ENCODE measurements at places on chromosomes 16 and 17.
A peak's percentile ranks its signal among the peaks of the same experiment; 100 is the strongest.

GRCh38 chr16:4245077-4245791 is 3.4 kb upstream of the SRL start:
- DNase-seq = no peak

- peak; percentile 86 for DNase-seq
These were observed at the start of gene FZD2 for GRCh38 chr17:44556832-44557606. Gene FZD2 (plus strand): TSS chr17:44557484. CDS start chr17:44557689, 205 bp downstream.

GRCh38 chr17:48378708-48379392 is 51.2 kb downstream of the SKAP1 start:
- DNase-seq = no peak

DNA sequence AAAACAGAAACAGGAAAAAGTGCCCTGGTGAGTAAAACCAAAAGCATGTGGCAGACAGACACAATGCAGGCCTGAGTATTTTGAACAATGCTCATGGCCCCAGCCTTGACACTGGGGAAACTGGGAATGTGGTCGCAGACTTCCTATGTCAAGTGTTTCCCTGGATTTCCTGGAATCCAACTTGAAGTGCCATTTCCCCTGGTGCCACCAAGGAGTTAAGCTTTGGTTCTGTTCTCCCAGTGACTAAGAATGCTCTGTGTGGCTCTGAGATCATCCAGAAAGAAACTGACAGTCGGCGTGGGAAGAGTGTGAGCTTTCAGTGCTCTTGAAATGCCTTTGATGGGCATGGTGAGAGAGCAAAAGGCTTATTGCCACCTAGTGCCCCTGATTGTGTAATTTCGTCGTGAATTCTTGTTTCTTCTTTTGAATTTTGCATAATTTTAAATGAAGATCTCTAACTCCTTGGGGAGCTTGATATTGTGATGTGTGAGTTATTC is 96.0 kb downstream of the YPEL2 start:
- no peak for DNase-seq

DNA sequence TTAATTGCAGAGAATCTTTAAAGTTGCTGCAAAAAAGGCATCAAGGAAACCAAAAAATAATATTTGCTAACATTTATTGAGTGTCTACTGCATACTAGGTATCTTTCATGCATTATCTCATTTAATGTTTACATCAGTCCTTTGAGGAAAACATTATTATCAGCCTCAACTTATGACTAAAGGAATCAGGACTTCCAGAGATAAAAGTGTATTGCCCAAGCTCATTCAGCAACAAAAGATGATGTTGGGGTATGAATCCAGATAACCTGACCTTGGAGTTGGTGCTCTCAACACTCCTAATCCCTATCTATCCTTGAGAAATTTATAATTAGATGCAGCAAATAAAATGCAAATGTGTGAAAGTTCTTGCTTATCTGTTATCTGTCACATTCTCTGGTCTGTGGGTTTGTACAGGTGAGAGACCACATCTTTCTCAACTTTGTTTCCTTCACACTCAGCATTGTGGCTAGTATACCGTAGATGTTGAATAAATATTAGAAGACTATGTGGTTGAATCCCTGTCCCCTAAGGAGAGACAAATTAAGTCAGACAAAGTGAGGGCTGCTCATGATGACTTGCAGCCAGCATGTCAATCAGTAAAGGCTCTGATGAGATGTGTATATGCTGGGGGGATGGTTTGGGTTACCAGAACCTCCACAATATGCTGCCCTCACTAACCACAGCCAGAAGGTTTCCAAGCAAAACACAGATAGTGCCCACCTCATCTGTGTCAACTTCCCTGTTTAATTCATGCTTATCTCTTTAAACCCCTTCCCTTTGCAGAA is 82.6 kb downstream of the NOG start:
- no peak for DNase-seq
